ENCODE measurements at places on chromosomes 4 and X.
A peak's percentile ranks its signal among the peaks of the same experiment; 100 is the strongest.

DNA sequence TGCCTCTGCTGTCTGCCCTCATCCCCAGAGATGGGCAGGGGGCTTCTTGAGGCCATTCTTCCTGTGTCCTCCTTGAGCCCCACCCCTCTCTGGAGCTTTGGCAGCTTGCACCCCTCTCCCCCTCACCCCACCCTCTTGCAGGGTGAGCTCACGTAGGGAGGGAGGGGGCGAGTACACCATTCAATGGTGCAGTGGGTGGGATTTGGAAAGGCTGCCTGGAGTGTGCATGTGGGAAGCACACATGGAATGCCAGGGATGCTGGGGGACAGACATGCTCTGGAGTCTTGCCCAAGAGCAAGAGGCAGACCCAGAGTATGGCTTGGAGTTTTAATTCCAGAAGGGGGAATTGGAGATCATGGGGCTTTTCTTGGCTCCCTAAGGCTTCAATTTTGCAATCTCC, 5.6 kb downstream of the PAK3 start:
- DNase-seq: no peak

GRCh38 chrX:47902161-47902560, 65.5 kb downstream of the ZNF81 start:
- no peak for DNase-seq

DNA sequence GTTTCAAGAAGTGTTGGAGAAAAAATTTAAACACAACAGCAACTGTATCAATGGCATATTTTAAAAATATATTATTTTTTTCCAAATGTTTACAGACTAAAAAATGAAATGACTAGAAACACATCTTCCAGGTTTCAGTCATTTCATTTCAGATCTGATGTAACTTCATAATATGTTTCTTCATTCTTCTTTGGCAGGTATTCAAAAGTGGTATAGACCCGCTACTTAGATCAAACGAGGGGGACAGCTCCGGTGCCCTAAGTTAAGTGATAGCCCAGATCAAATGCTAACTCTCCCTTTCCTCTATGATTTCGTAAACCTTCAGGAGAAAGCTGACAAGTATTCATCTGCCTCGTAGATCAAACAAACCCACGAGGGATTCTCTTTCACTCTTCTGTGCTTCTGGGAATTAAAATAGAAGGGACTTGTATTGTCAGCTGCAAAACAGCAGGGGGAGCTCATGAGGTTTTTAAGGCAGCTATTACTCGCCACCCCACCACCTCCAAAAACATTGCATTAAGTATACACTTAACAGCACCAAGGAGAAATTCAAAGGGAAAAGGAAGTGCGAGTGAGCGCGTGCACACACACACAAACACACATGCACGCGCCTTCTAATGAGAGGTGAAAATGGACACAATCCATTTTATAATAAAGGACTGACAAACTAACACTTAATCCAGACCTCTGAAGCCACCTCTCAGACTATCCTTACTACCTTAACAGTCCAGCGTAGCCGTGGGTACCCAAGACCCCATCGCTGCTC, 21.4 kb downstream of the HELT start:
- DNase-seq: peak; percentile 15

DNA sequence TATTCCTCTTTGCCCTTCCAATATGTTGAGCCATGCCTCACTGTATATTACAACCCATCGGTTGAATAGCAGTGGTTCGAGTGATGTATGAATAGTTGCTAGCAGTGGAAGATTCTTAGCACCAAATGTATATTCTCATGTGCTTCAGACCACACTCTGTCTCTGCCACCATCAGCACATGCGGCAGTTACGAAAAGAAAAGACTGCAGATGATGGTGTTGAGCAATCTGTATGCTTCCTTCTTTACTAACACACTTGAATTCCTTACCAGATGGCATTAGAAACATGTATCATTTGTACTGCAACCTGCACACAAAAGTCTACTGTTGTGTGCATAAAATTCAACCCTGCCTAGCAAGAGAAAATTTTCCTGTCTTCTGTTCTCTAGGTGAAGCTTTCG, 214.6 kb downstream of the ENOX2 start:
- DNase-seq: no peak

DNA sequence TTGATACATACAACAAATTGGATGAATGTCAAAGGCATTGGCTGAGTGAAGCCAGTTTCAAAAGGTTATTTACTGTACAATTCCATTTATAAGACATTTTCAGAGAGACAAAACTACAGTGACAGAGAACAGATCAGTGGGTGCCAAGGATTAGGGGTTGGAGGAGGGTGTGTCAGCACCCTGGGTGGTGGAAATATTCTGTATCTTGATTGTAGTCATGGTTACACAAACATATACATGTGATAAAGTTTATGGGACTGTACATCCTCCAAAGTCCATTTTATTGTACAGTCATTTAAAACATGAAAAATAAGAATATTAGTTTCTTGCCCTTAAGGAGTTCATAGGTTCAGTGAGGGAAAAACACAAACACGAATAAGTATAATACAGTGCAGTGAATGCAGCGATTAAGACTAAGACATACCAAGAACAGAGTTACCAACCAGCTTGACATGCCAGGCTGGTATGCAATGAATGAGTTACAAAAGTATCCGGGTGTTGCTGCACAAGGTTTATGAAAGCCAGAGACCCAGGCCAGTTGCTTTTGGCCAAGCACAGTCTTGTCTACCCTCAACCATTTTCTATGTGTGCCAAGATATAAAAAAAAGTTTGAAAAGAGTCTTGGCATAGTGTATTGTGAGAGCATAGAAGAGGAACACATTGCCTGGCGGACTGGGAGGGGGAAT, 123.6 kb downstream of the MSL3 start:
- no peak for DNase-seq

DNA sequence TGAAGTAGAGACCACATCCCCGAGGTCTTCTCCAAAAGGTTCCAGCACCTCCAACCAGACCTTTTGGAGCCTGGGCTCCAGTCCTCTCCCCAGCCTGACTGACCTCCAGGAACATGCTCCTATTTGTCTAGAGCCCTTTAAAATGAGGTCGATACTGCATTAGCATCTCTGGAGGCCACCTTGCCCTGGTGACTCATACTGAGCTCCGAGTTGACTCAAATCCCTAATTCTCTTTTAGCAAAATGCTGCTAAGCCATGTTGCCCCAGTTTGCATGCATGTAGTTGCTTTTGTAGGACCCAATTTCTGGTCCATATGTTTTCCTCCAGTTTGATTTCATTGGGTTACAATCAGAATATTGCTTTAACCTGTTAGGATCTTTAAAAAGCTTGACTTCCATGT, 43.5 kb upstream of the CITED1 start:
- no peak for DNase-seq

DNA sequence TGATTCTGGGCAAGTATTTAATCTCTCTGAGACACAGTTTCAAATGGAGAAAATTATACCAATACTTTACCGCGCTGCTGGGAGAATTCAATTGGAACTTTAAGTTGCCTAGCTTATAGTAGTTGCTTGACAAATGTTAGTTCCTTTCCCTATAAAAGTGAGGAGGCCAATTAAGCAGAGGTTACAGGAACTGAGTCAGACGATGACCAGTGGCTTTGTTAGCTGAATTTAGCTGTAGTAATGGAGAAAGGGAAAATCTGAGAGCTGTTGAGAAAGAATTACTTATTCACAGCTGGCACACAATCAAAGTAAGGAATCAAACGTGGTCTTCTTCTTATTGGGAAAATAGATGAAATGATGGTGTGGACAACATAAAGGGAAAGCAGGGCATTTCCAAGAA, 29.6 kb downstream of the SMARCA1 start:
- DNase-seq: no peak

- DNase-seq: no peak
Observed at GRCh38 chr4:184684491-184685189, 35.1 kb downstream of the PRIMPOL start.

- DNase-seq: no peak
Observed at GRCh38 chrX:121389976-121390714, 342.7 kb downstream of the GLUD2 start.

DNA sequence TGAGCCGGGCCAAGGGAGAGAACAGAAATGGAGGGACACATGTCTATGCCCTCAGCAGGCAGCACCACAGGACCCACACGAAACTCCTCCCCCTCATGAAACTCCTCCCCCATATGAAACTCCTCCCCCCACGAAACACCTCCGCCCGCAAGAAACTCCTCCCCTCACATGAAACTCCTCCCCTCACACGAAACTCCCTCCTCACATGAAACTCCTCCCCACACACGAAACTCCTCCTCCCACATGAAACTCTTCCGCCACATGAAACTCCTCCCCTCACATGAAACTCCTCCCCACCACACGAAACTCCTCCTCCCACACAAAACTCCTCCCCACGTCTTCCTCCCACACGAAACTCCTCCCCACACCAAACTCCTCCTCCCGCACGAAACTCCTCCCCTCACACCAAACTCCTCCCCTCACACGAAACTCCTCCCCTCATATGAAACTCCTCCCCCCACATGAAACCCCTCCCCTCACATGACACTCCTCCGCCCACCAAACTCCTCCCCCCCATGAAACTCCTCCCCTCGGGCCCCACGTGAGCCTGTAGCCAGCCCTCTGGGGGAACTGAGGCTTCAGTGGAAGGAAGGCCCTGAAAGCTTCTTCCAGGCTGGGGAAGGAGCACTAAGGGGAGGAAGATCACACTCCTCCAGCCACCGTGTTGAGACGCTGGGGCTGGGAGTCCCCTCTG, 15.2 kb downstream of the ADRA2C start:
- no peak for DNase-seq

DNA sequence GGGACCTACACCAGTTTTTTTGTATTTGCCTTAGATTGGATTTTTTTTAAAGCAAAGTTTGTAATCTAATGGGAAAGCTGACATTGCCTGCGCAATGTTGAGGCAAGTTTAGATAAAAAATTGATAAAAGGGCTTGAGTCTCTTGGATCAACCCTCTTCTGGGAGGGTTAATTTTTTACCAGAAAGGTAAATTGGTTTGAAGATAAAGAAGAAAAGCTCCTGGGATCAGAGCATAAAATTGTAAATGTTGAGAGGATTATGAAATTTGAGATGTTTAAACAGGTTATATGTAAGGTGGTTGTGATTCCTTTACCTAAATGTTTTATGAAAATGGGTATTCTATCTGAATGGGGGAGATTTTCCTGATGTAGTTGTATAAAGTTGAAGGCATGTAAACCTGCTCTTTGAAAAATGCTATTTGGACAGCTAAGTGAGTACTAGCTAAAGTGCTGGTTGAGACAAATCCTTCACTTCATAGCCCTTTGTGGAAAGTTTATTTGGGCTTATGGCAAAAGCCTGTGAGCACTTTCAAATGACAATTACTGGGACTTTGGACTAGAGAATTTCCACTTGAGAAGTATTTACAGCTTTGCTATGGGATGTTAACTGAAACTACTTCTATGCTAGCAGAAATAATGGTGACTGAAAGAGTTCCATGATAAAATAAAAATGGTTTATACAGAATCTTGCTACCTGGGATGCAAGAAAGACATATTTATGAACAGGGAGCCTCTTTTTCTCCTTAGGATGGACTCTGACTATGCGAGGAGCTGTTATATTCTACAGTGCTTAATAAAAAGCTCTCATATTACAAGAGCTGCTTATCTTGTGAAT, 56.2 kb downstream of the UGT2B10 start:
- no peak for DNase-seq

All from T-helper 1 cell (primary cell).